ENCODE measurements at places on chromosomes 6 and 20.

- DNase-seq, result no peak
Measured at GRCh38 chr20:19328676-19329075, 116.2 kb downstream of the SLC24A3 start.

DNA sequence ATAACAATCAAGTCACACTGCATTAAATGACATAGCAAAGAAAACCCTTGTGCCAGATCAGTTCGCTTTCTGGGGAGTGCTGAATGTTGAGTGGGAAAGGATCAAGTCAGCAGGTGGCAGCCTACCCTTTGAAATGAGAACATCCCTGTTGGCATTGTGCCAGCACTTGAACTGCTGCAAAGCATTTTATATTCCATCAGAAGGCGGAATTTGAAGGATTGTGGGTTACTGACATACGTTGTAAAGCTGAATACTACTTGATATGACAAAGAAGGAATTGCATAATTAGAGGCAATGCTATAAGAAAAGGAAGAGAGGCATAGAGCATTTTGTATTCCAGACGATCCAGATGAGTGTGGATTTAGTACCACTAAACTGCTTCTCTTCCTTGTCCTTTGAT is 26.5 kb downstream of the BCKDHB start:
- DNase-seq, result peak; percentile 8

GRCh38 chr6:26379292-26379691 is 3.6 kb upstream of the BTN2A2 start:
- DNase-seq, result no peak

DNA sequence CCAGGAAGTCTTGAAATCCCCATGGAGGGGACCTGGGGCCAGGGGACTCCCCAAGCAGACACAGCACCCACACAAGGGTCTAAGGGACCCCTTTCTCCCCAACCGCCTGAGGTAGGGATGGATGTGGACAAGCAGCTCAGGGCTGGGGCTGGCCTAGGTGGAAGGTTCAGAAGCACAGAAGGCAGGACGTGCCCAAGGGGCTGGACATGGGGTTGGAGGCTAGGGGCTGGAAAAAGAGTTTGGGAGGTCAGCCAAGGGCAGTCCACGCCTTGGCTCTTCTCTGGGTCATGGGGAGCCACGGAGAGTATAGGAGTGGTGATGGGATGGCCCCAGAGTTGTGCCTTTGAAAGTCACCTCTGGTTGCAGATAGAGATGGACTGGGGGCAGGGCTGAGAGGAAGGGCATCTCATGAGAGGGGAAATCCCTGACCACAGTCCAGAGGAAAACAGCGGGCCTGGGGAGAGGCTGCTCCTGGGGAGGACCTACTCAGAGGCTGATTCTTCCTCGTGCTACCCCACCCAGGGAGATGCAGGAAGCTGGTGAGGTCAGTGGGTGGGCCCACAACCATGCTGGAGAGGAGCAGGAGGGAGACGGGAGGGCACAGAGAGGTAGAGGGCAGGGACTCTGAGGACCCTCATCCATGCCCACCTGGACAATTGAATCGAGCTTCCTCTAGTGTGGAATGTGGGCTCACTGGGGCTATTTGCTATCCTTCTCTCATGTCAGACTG is 2.5 kb upstream of the HSPA12B start:
- DNase-seq, result no peak

GRCh38 chr6:145673504-145673903 is 61.8 kb downstream of the EPM2A start:
- no peak for DNase-seq

DNA sequence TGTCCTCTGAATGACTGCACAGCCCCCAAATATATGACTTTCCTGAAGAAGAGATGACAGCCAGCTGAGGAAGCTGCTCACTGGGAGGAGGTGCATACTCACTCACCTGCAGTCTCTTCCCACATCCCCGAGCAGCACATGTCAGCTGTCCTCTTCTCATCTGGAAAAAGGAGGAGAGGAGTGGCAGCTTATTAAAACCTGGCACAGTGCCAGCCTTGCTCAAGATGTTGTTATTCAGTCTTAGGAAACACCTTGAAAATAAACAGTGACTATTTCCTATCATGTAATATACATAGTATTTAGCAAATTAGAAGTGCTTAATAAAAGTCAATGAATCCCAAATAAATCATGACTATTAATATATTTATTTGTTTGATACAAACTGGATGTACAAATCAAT is 232.9 kb downstream of the EPM2A start:
- DNase-seq, result no peak

GRCh38 chr6:5367510-5367909 is 106.2 kb downstream of the FARS2 start:
- DNase-seq, result no peak

GRCh38 chr6:14550410-14550809 is 432.8 kb downstream of the CD83 start:
- DNase-seq, result no peak

GRCh38 chr6:73145690-73146089 is 79.6 kb downstream of the KHDC1L start:
- no peak for DNase-seq

GRCh38 chr6:121890307-121890910 is 455.0 kb downstream of the GJA1 start:
- DNase-seq, result no peak

Measured in stimulated activated CD4-positive, alpha-beta T cell treated with anti-CD3 and anti-CD28 coated beads, Interleukin-4, amount 100 ng/mL, for 1 hour (primary cell).